ENCODE measurements at places on chromosomes 11 and 22.

DNA sequence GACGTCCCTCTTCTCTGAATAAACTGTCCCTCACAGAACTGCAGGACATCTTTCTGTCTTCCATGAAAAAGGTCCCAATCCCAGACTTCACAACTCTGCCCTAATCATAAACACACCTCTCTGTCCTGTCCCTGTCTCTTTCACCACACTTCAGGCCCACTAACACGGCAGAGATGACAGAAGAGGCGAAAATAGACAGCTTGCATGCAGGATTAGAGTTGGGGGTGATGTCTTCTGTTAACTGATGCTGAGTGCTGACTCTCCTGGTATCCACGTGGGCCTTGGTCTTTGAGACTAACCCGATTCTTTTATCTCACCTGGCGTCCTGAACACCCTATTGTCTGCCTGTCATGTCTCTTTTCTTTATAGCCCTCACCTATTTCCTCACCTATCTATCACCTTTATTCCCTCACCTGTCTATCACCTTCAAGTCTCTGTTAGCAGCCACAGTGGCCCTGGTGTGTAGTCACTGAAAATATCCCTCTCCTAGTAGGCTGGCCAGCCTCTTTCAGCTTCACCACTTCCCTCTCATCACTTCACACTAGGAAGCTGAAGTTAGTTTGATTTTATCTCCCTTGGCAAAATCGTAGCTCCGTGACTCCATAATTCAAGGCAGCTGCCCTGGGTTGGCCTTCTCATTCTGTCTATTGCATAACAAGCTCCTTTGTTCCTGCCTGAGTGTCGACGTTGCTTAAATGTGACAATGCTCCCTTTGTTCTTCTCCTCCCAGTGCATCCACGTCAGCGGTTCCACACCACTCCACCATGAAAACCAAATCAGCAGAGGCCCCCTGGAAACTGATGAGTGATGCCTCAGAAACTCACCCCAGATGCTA, 30.6 kb upstream of the DRD2 start:
- no peak for DNase-seq

DNA sequence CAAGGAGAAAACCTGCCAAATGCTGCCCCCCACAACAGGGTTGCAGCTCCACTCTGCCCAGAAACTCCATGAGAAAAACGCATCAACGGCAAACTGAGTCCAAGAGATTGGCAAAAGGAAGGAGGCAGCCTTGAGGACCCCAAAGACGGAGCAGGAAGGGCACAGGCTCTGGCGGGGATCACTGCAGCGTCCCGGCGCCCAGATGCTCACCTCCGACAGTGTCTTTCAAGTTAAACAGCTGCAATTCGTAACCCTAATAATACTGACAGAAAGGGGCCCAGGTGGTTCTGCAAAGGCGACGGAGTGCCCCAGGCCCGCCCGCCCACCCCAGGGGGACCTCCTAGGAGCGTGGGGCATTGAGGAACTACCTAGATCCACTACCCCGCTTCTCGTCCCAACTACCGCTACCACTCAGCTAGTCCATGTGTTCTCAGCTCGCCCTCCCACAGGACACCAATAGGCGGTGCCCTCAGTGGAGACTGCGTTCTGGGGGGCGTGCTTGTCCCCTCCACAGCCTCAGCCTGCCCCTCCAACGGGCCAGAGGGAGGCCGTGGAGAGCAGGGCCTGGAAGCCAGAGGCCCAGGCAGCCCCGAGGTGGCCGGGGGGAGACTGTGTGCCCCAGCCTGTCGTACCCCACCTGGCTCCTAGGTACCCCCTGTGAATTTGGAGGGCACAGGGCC, 127.4 kb downstream of the PHF21B start:
- no peak for DNase-seq

- no peak for DNase-seq
Measured at GRCh38 chr11:1563697-1564534, 8.2 kb downstream of the DUSP8 start.

DNA sequence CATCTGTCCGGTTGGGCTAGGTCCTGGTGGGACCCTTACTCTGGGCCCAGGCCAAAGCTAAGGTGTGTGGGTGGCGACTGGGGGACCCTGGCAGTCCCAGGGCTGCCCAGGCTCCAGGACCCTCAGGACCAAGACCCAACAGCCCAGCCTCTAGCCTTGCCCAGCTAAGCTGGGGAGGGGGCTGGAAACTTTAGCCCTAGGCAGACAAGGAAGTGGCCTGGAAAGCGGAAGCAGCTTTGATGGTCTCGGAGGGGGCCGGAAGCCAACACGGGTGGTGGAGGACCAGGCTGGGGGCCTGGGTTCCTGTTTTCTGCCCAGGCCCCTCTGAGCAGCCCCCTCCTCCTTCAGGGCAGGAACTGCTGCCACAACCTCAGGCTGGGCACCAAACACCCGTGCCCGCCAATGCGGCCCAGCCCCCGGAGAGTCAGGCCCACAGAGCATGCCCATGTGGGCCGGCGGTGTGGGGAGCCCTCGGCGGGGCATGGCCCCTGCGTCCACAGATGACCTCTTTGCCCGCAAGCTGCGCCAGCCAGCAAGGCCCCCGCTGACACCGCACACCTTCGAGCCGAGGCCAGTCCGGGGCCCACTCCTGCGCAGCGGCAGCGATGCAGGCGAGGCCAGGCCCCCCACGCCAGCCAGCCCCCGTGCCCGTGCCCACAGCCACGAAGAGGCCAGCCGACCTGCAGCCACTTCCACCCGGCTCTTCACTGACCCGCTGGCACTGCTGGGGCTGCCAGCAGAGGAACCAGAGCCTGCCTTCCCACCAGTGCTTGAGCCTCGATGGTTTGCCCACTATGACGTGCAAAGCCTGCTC, 2.8 kb downstream of the SIPA1 start:
- DNase-seq, result no peak

GRCh38 chr11:128831174-128832120, 35.6 kb downstream of the KCNJ1 start:
- DNase-seq, result no peak

GRCh38 chr11:75151346-75152047, 590 bp downstream of the SLCO2B1 start:
- no peak for DNase-seq

GRCh38 chr11:12927221-12927620, 81.9 kb upstream of the RASSF10 start:
- no peak for DNase-seq

DNA sequence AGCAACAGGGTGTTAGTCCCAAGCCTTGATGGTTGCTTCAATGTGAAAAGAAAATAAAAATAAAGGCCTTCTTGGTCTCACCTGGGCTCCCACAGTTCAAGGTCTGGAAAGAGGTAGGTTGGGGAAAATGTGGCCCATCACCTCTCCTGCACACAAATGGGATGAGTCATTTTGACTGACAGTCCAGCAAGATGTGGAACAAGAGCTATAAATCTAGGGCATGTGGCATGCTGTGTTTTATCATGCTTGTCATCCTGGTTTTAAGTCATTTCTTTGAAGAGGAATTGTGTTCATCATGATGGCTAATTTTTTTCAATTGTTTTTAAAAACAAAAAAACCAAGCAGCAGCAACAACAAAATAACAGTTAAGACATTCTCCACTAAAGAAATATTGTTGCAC, 503.7 kb downstream of the NTM start:
- no peak for DNase-seq

GRCh38 chr22:27100789-27101188, 443.4 kb downstream of the MIAT start:
- DNase-seq, result no peak

- DNase-seq, result no peak
Measured at GRCh38 chr22:36853407-36854099, 7.3 kb upstream of the NCF4 start.

DNA sequence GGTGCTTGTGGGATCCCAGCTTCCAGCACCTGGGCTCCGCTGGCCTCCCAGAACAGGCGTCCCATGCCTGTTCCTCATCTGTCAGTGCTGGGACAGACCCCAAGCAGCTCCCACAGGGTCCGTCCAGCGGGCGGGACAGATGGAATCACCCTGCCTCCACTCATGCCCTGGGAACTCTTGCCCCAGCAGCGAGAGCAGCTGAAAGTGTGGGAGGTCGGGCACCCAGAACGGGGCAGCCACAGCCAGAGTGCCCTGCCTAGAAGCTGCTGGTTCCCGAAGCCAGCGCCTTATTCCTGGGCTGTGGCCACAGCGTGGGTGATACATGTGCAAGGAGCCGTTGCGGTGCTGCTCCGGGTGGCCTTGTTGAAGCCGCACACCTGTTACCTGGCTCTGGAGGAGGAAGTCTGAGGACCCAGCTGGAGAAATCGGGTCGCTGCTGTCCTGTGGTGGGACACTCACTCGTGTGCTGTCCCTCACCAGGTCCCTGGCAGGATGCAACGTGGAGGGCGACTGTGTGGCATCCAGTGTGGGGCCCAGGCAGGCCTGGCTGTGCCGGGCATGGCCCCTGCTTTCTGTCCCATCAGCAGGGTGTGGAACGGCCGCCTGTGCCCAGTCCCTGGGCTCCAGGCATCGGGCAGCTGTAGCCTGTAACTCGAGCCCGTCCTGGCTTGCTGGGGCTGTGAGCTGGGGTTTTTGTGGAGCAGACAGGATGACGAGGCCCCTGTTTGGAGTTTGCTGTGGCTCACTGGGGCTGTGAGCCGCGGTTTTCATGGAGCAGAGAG, 16.2 kb downstream of the GRAMD4 start:
- DNase-seq, result no peak

- no peak for DNase-seq
Measured at GRCh38 chr11:69682221-69682620, 7.1 kb upstream of the LTO1 start.

DNA sequence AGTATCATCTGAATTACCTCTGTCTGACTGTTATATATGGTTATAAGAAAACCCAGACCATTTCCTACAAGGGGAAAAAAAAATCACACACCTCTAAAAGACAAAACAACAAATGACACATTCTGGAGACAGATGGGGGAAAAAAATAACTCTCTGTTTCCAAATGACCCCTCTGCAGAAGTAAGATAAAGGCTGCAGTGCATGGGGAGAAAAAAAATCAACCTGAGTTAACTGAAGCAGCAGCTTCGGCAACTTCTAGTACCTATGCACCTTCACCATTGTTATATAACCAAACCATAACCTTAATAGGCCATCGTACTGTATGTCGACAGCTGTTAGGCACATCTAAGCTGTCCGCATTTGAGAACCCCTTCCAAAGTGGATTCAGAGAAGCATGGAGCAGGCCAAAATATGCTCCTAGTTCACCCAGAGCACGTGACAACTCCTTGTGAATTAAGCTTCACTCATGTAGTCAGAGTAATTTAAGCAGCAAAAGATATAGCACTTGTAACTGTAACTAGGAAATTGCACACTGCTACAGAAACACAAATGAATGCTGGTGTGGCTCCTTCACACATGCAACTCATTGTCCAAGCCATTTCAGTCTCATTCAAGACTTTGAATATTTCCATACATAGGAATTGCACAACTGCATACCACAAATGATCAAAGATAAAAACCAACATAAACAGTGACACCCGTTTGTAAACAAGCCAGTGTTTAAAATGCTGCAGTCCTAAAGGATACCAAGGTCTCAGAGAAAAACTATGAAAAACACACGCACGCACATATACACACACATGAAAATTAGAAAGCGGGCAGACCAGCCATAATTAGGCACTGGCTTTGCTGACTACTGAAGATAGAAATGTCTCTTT, 2.7 kb downstream of the SIK3 start:
- no peak for DNase-seq

DNA sequence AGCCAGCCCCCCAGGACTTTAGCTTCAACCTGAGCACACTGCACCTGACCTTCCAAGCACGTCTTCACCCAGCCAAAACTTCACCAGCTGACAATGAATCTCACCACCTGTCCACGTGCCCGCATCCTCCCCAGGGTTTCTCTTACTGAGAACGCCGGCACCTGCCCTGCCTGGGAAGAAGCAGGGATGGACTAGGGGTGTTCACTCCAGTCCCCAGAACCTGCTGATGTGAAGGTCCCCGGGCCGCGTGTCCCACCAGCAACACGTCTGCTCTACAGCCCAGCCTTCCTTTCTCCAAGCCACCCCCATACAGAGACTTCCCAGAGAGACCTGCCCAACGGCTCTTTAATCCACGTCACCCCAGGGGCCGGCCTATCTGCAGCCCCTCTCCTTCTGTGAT, 12.8 kb downstream of the CPT1A start:
- no peak for DNase-seq

GRCh38 chr11:95829580-95830259, 39.4 kb downstream of the CEP57 start:
- no peak for DNase-seq

- no peak for DNase-seq
Measured at GRCh38 chr11:117538263-117539135, 210.8 kb downstream of the CEP164 start.

DNA sequence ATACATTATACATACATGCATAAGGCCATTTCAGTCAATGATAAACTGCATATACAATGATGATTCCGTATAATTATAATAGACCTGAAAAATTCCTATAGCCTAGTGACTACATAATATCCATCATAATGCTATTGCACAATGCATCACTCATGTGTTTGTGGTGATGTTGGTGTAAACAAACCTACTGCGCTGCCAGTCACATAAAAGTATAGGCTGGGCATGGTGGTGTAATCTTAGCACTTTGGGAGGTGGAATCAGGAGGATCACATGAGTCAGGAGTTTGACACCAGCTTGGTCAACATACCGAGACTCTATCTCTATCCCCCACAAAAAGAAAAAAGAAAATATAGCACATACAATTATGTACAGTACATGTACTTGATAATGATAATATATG, 163.7 kb upstream of the DDI1 start:
- DNase-seq, result no peak

GRCh38 chr11:14384338-14384737, 25.4 kb upstream of the RRAS2 start:
- DNase-seq, result no peak

GRCh38 chr22:33635766-33636165, 284.5 kb downstream of the LARGE1 start:
- DNase-seq, result no peak

DNA sequence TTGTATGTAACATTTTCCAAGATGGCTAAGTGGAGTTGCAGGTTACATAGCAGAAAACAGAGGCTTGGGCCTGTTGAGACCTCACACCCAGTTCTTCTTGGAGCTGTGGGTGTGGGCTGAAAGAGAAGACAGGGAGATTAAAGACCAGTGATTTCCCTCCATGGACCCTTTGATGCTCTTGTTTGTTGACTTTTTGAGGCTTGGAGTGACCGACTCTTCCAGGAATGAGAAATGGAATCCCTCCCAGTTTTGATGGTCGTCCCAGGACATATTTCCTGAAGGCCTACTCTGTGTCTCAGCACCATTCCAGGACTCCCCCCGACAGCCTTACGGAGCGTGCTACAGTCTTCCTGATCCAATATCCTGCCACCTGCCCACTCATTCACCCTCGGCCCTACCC, 96.9 kb downstream of the PTPRJ start:
- no peak for DNase-seq

DNA sequence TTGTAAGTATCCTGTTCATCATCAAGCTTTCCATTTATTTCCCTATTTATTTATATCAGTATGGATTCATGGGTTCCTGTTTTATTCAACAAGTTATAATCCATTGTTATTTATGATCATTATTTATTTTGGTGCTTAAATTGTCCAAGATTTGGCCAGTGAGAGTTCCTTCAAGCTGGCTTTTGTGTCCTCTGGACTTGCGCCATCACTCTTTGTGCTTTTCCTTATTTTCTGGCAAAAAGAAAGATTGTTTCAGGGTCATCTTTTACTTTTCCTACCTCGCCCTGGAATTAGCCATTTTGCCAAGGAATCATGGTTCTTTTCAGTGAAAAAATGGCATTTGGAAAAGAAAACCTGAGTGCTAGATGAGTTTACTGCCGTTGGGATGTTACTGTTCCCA, 193.4 kb downstream of the ADAMTS15 start:
- no peak for DNase-seq
